IMR-90 (cell line): ENCODE measurements at places on chromosomes 5 and 9.

DNA sequence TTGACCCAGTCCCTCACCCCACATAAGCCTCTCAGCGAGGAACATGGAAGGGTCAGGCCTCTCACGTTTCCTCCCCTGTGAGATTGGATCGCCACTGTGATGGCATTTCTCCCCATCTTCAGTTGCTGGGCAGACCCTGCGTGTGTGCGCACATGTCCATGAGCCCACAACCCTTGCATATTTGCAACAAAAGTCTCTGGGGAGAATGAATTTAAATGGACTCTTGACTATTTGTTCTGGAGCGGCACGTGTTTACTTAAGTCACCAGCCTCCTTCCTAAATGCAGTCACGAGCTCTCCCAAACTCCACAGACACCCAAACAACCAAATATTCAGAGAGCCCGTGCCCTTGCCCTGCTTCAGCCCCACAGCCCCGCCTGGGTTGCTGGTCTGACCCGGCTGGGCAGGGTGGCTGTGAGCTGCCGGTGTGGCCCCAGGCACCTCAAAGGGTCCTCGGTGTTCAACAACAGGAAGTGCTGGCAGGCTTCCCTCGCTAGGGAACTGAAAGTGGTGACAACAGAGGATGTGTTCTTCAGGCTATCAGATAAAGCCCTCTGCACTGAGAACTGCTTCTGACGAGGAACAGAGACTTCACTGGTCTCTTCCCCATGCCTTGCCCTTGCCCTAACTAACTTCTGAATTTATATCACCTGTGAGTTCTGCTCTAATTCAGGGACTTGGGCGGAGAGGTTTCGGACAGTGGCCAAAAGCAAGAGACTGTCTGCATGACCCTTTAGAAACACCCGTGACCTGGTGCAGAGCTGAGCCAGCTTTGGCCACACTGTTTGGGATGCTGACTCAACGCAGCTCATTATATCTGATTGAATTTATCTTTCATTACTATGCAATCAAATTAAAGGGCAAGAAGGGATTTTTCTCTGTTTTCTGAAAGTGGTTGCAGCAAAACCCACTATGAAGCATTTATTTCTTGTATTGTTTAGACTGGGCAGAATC is 19.2 kb upstream of the CD180 start:
- no peaks in the 10 kb centered on the region for H3K36me3 ChIP-seq
- H3K27ac ChIP-seq = no peak overlapping the region
- no peak overlapping the region for H3K4me3 ChIP-seq
- DNase-seq = peak; percentile 13
- peaks cover 2% of the 10 kb centered on the region; the same call in 1 of the 2 replicates for H3K4me1 ChIP-seq

DNA sequence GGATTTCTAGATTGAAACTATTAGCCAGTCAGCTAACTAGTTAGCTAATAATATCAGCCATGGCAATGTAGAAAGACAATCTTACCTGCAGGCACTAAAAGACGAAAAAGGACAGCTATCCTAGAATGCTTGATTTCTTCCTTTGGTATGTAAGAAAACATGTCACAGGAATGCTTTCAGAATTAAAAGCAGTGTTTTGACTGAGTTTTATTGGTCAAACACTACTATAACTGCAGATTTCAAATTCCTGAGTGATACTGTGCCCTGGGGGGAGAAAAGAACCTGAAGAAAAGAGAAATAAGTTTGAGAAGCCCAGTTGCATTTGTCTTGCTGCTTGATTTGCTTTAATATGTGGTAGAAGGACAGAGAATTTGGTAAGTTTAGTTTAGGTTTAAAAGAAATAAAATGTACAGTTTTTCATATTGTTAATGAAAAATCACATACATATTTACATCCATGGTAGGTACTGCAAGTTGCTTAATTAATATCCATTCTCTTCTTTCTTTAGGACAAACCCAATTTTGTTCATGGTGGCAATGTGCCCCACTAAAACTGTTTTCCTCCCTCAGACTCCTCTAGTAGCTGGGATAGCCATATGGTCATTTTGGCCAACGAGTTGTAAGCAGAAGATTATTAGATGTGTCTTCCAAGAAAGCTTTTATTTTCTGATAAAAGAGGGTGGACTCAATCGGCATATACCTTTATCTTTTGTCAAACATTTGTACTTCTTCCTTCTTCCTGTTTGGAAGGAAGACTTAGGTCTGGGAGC is 4.3 kb upstream of the FAM169A start:
- no peak overlapping the region for H3K4me3 ChIP-seq
- H3K4me1 ChIP-seq = no peaks in the 10 kb centered on the region
- peaks cover 27% of the 10 kb centered on the region for H3K27me3 ChIP-seq
- DNase-seq = no peak
- no peak overlapping the region for H3K27ac ChIP-seq

DNA sequence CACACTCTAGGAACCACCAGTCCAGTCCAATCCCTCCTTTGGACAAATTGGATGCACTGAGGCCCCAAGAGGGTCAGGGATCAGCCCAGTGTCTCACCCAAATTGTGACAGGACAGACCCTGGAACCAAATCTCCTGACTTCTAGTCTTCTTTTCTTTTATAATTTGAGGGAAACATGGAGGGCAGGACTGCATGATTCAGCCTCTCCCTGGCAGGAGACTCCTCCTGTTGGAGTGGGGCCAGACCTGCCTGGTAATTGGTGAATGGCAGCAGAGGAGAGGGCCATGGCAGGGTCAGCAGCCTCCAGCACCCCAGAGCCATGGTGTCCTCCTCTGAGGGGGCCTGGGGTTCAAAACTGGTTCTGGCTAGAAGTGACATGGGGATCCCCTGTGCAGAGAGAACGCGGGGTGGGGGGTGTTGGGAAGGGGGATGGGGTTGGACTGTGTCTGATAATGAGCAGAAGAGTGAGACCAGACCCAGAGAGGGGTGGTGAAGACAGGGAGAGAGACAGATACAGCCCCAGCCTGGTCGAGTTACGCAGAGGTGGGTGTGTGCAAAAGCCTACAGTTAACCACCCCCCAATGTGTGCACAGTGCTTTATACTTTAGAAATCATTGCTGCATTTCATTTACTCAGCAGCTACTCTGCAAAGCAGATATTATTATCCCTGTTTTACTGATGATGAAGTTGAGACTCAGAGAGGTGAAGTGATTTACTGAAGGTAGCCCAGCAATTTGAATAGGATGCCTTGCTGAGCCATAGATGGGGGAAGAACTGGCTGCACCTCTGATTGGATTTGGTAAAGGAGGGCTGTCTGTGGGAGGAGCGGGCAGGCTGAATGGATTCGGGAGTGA is 3.8 kb upstream of the SYNPO start:
- H3K4me3 ChIP-seq = no peak overlapping the region
- H3K4me1 ChIP-seq = peaks cover 51% of the 10 kb centered on the region
- no peaks in the 10 kb centered on the region; the same call in 1 of the 2 replicates for H3K36me3 ChIP-seq
- H3K27me3 ChIP-seq = no peaks in the 10 kb centered on the region

- H3K27ac ChIP-seq = no peak overlapping the region
- H3K27me3 ChIP-seq = no peaks in the 10 kb centered on the region
- H3K36me3 ChIP-seq = no peaks in the 10 kb centered on the region
Observed at GRCh38 chr5:158838781-158839180, 260.9 kb downstream of the EBF1 start.

- peak overlapping the region; percentile 52; the same call in 1 of the 2 replicates for H3K27ac ChIP-seq
- no peaks in the 10 kb centered on the region for H3K27me3 ChIP-seq
- peak overlapping the region; percentile 59 for H3K4me3 ChIP-seq
- 0 out of 2 replicates have a peak, but pooled peaks cover 2% of the 10 kb centered on the region for H3K4me1 ChIP-seq
Observed at GRCh38 chr5:7869474-7870136, 657 bp downstream of the MTRR start.

DNA sequence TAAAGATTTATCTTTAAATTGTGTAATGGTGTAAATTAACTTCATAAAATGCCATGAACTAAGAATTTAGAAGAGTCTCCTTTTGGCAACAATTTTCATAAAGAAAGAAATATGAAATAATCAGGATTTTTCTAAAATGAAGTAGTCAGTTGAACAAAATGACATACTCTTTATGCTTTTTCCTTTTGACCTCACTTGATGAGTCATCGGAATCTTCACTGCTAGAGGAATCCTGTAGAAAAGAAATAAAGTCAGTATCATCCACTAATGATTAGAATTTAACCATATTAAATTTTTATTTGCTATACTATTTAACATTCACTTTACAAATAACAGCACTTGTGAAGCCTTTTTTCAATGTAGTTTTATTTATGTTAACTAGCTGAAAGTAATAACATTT is 26.1 kb downstream of the CHD1 start:
- no peak overlapping the region for H3K4me3 ChIP-seq
- peak; percentile 68 for DNase-seq
- no peak overlapping the region for H3K27ac ChIP-seq
- H3K4me1 ChIP-seq = peaks cover 2% of the 10 kb centered on the region

DNA sequence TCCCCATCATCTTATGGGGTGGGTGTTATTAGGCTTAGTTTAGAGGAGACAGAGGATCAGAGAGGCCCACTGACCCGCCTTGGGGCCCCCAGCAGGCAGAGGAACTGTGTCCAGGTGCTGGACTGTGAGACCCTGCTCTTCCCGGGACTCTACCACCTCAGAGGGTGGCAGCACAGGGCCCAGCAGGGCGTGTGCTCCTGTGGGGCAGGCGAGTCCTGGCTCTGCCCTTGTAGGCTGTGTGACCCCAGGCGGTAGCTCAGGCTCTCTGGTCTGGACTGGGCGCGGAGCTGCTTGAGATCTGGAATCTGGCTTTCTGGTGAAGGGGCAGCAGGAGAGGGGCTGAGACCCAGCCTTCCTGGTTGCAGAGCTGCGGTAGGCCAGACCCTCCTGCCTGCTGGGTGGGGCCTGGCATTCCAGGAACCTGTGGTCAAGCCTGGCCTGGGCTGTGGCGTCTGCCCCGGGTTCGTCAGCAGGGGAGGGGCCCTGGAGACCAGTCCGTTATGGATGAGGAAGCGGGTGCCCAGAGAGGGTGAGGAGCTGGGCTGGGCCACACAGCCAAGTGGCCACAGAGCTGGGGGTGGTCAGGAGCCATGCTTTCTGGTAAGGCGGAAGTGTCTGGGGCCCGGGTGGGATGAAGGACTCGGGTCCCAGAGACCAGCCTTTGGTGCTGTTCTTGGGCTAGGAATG is 46.5 kb downstream of the RXRA start:
- no peak overlapping the region for H3K27ac ChIP-seq
- no peaks in the 10 kb centered on the region for H3K27me3 ChIP-seq
- peaks cover 19% of the 10 kb centered on the region for H3K4me1 ChIP-seq
- no peak for DNase-seq

DNA sequence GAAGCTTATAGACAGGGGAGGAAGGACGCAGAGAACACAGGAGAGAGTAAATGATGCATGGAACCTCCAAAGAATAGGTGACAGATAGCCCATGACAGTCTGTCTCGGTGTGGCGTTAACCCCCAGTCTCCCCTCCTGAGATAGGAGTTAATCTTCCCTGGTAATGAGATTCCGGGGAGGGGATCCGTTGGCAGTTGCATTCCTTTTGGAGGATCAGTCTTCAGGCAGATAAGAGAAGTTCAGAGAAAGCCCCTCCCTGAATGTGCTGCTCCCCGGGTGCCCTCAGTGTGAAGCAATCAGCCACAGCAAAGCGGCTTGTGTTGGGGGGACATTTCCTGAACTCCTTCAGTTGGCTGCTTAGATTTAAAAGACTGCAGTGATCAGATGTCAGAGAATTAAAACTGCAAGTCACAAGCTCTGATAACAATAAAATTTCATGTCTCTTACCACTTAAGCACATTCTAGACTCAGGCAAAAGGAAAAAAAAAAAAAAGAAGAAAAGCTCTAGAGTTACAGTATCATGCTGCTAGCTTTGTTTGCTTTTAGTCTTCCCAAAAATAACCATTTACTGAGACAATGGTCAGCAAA is 121.1 kb downstream of the EGFLAM start:
- H3K36me3 ChIP-seq = no peaks in the 10 kb centered on the region
- peaks cover 29% of the 10 kb centered on the region for H3K27me3 ChIP-seq
- H3K4me3 ChIP-seq = no peak overlapping the region
- no peak for DNase-seq

DNA sequence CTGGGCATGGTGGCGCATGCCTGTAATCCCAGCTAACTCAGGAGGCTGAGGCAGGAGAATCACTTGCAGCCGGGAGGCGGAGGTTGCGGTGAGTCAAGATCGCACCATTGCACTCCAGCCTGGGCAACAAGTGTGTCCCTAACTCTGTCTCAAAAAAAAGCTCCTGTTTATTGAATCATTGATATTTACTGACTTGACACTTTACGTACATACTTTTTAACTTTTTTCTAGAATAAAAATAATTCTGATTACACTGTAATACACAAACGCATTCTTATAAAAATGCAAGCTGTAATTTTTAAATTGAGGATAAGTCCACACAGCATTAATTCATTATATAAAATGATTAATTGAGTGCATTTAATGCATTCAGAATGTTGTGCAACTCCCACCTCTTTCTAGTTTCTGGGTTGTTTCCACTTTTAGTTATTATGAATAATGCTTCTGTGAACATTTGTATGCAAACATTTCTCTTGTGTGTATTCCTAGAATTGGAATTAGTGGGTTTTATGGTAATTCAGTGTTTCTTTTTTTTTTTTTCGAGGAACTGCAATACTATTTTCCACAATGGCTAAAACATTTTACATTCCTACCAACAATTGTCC is 15.7 kb downstream of the ERCC6L2 start:
- no peak for DNase-seq
- peaks cover 6% of the 10 kb centered on the region for H3K36me3 ChIP-seq
- no peaks in the 10 kb centered on the region for H3K27me3 ChIP-seq
- no peak overlapping the region for H3K27ac ChIP-seq
- H3K4me3 ChIP-seq = no peak overlapping the region

DNA sequence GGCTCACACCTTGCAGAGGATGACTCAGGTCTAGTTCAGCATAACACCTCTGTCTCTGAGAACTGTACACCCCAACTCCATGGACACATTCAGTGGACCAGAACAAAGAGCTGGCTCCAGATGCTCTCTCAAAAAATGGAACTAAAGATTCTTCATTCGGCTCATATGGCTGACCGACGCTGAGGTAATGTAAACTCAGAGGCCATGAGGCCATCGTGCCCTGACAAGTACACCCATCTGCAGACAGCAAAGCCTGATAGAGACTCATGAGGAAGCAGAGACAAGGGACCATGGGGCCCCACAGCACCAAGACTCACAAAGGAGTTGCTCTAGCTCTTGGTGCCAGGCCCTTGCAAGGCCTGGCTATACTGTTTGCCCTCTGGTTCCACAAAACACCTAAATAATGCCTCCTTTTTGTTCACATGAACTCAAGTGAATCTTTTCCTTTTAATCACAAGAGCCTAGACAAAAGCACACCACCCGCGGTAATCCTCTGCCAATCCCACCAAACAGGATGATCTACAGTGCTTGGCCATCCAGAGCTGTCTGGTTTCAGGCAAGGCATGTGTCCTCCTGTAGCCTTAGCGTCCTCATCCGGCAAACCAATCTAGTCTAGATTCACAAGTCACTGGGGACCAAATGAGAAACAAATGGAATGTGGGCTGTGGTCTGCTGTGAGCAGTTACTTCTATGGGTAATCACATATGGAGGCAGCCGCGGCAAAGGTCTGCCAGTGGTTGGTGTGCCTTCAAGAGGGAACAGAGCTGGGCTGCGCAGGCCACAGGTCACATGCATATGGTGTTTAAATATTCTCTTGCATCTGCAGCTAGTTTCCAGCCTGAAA is 22.7 kb downstream of the MED27 start:
- no peak overlapping the region for H3K4me3 ChIP-seq
- H3K4me1 ChIP-seq = no peaks in the 10 kb centered on the region; the same call in 1 of the 2 replicates
- no peaks in the 10 kb centered on the region for H3K27me3 ChIP-seq
